ENCODE measurements at places on chromosomes 2 and 18. TPM values are rescaled to one million over a fixed set of nuclear protein-coding genes. Genes with fewer than 3 reads are reported as not detected.

GRCh38 chr2:168137510-168138180 lies 109.8 kb downstream of the STK39 start:
- peaks cover 3% of the 10 kb centered on the region for H3K36me3 ChIP-seq
- no peaks in the 10 kb centered on the region for H3K4me1 ChIP-seq
- no peak overlapping the region for H3K27ac ChIP-seq
- no peak overlapping the region for H3K4me3 ChIP-seq
- H3K27me3 ChIP-seq = no peaks in the 10 kb centered on the region
- DNase-seq = no peak

GRCh38 chr2:233821196-233821595 lies 33.1 kb downstream of the HJURP start:
- no peaks in the 10 kb centered on the region for H3K27me3 ChIP-seq
- H3K4me3 ChIP-seq = no peak overlapping the region
- no peaks in the 10 kb centered on the region for H3K36me3 ChIP-seq
- H3K4me1 ChIP-seq = no peaks in the 10 kb centered on the region
- no peak for DNase-seq

The ALPG gene
- total RNA-seq = not detected

The MALL gene
- 25.3 TPM for total RNA-seq

- no peak overlapping the region for H3K4me3 ChIP-seq
- no peak overlapping the region for H3K27ac ChIP-seq
- peaks cover 12% of the 10 kb centered on the region for H3K4me1 ChIP-seq
- DNase-seq = no peak
These were observed 47.6 kb downstream of the ODC1 start for GRCh38 chr2:10400568-10400977.

DNA sequence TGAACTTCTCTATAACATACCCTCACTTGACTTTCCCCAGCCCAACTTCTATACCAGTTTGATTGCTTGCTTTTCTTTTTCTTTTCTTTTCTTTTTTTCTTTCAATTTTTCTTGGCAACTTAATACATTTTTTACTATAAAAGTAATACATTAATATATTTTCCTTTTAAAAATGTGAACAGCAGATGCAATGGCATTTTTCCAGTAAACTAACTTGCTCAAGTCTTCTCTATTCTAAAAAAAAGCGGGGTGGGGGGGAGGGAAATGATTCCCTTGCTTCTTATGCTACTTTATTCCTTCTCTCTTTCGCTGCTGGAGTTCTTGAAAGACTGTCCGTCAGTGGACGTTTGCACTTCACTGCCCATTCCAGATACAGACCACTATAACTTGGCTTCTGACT lies 70.5 kb downstream of the RBMS1 start:
- H3K27me3 ChIP-seq = no peaks in the 10 kb centered on the region
- H3K4me3 ChIP-seq = no peak overlapping the region

GRCh38 chr18:7096838-7097237 lies 20.8 kb downstream of the LAMA1 start:
- H3K4me1 ChIP-seq = peaks cover 4% of the 10 kb centered on the region
- H3K27ac ChIP-seq = no peak overlapping the region
- no peak overlapping the region for H3K4me3 ChIP-seq
- no peaks in the 10 kb centered on the region for H3K36me3 ChIP-seq
- no peak for DNase-seq

DNA sequence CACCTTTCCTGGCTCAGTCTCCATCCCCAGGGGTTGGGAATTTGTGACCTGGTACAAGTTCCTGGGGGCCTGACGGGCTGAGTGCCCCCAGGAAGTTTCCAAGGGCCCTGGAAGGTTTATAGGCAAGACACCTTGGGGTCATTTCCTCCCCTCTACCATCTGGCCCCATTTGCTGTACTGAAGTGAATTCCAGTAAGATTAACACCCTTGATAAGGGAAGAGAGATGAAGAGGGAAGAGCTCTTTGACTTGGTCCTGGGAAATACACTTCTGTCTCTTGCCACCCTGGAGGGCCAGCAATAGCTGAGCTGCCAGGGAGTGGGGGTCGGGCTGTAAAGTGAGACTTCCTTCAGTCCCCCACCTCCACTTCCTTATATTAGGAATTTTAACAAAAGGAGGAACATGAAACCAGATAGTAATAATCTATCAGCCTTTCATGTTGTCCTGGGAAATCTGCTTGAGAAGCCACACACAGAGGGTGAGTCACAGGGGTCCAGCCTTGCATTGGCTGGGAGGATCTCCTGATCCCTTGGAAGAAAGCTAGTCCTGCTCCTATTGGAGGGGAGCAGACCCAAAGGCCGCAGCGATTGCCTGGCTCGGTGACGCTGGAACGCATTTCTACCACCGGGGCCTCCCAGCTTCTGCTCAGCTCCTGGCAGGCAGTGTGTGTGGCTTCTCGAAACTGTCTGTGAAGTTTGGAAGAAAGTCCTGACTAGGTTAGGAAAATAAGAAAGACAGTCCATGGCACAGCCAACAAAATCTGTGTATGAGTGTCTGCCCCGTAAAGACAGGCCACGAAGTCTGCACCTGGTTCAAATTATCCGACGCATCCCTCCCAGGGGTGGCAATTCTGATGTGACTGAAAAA lies 87.3 kb downstream of the ACAA2 start:
- no peak overlapping the region for H3K4me3 ChIP-seq
- H3K27me3 ChIP-seq = no peaks in the 10 kb centered on the region
- no peaks in the 10 kb centered on the region for H3K36me3 ChIP-seq
- H3K27ac ChIP-seq = no peak overlapping the region
- H3K4me1 ChIP-seq = peaks cover 3% of the 10 kb centered on the region

DNA sequence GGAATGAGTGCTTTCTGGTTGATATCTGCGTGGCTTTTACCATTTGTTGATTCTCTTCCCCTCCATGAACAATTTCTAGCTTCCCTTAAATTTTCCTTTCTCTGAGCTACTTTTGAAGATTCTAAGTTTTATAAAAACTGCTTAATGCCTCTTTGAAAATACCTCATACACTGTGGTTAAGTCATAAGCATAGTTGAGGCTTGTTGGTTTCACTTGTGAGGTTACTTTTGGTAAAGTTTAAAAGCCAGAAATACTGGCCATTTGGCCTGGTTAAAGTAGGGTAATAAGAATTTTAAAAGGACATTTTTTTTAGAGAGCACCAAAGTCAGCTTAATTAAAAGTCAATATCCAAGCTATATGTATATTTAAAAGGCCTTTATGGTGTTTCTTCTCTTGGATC lies 21.3 kb upstream of the CAPN13 start:
- H3K4me3 ChIP-seq = no peak overlapping the region
- no peaks in the 10 kb centered on the region for H3K27me3 ChIP-seq
- no peak for DNase-seq
- H3K4me1 ChIP-seq = no peaks in the 10 kb centered on the region
- H3K36me3 ChIP-seq = no peaks in the 10 kb centered on the region

DNA sequence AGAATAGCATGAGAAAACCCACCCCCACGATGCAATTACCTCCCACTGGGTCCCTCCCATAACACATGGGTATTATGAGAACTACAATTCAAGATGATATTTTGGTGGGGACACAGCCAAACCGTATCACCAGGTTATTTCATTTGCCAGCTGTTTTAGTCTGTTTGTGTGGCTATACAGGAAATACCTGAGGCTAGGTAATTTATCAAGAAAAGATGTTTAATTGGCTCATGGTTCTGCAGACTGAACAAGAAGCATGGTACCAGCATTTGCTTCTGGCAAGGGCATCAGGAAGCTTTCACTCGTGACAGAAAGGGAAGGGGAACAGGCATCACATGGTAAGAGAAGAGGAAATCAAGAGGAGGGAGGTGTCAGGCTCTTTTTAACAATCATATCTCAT lies 329.2 kb downstream of the GULP1 start:
- H3K27me3 ChIP-seq = no peaks in the 10 kb centered on the region
- H3K27ac ChIP-seq = no peak overlapping the region
- no peak overlapping the region for H3K4me3 ChIP-seq
- no peak for DNase-seq
- H3K36me3 ChIP-seq = no peaks in the 10 kb centered on the region

DNA sequence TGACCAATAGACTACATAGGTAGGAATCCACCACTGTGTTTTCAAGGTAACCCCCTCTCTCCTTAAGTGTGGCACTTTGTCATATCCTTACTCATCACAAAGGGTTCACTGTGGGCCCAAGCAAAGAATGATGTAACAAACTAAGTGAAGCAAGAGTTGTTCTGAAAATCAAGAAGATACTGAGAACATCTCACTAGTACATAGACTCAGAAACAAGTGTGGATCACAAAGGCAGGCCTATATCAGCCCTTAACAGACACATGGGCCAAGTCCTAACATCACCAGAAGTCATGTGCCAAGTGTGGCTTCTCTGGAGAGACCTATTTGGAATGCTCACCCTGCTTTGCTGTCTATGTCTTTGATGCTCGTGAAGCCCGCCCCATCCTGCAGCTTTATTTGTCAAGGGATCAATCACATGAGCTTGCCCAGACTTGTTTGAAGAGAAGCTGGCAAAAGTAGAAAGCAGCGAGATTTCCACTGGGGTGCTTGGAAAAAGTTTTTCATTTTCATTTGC lies 131.2 kb upstream of the TTC39C start:
- H3K36me3 ChIP-seq = no peaks in the 10 kb centered on the region
- H3K4me1 ChIP-seq = peaks cover 46% of the 10 kb centered on the region
- DNase-seq = no peak

- H3K27me3 ChIP-seq = no peaks in the 10 kb centered on the region
- no peaks in the 10 kb centered on the region for H3K36me3 ChIP-seq
- no peak overlapping the region for H3K27ac ChIP-seq
These were observed 155.1 kb downstream of the SS18 start for GRCh38 chr18:25935356-25935755.

The CRYGD gene
- not detected for total RNA-seq

- no peak overlapping the region for H3K4me3 ChIP-seq
- DNase-seq = no peak
- no peaks in the 10 kb centered on the region for H3K27me3 ChIP-seq
- H3K4me1 ChIP-seq = no peaks in the 10 kb centered on the region
- H3K27ac ChIP-seq = no peak overlapping the region
These were observed 16.6 kb upstream of the CCNYL1 start for GRCh38 chr2:207694811-207695281.

GRCh38 chr2:3588084-3588483 lies 6.8 kb upstream of the COLEC11 start:
- H3K4me3 ChIP-seq = no peak overlapping the region

The EPB41L3 gene
- total RNA-seq = 77.2 TPM

DNA sequence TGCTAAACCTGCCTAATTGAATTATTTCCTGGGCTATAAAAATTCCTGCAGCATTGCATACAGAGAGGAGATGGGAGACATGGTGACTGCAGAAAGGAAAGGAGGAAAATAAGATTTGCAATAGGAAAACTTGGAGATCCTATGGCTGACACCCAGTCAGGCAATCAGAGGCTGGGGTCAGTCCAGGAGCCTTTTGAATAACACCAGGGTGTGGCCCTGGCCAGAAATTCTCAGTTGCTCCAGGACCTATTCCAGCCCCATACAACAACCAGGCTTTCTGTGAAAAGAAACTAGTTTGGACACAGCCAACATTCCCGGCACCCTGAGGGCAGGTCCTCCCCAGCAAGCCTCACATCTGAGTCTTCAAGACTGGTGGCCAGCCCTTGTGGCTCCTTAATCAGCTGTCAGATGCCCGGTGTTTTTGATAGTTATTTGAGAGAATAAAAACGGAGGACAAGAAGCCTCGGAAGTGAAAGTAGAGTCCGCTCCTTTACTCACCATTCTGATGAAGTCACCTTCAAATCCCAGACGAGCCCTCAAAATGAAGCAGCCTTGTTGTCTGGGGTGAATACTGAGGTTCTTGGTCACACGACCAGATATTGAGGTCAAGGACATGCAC lies 31.1 kb upstream of the GMCL1 start:
- no peaks in the 10 kb centered on the region for H3K36me3 ChIP-seq
- peak overlapping the region; percentile 68 for H3K4me3 ChIP-seq
- H3K27ac ChIP-seq = peak overlapping the region; percentile 68
- no peak for DNase-seq
- no peaks in the 10 kb centered on the region for H3K27me3 ChIP-seq

- no peak overlapping the region for H3K27ac ChIP-seq
- H3K4me3 ChIP-seq = no peak overlapping the region
- H3K36me3 ChIP-seq = no peaks in the 10 kb centered on the region
- H3K27me3 ChIP-seq = no peaks in the 10 kb centered on the region
- DNase-seq = no peak
These were observed 225.0 kb downstream of the THSD7B start for GRCh38 chr2:136990316-136990715.

GRCh38 chr2:208222351-208222750 lies 32.5 kb downstream of the IDH1 start:
- H3K36me3 ChIP-seq = no peaks in the 10 kb centered on the region
- no peaks in the 10 kb centered on the region for H3K4me1 ChIP-seq
- no peak overlapping the region for H3K27ac ChIP-seq
